ENCODE measurements at places on chromosomes 2 and 18.

DNA sequence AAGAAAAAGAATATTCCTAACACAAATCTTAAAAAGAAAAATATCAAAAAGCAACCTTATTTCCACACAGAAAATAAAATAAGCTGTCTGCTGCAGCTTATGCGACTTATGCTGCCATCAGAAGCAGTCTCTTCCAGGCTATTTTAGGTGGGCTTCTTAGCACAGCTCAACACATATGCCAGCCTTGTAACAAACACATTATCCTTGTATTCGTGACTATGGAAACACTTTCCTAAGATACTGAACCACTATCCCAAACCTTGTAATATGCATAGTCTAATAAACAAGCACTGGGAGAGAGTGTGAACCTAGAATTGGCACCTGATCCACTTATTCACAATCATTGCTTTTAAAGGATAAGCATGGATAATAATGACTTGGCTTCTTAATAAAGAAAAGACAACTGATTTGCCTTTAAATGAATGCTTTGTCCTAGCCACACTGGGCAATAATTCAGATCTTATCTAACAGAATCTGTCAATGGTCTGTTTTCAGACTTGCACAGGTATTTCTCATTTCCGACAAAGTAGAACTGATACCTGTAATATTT is 40.0 kb upstream of the RNU4ATAC start:
- no peak for DNase-seq

DNA sequence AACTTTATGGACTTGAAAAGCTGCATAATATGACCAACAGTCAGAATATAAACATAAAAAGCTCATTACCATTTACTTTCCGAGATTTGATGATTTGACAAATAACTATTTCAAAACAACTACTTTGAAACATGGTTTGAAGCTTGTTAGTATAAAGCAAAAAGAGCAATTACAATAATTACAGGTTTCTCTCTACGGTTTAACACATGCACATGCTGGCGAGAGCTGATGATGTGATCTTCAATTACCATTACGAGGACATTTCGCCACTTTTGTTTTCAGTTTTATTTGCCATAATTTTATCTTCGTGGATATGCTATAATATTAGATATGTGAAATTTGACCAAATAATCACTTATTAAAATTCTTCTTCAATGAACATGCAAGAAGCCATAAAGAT is 270.1 kb downstream of the TCF4 start:
- DNase-seq: no peak

DNA sequence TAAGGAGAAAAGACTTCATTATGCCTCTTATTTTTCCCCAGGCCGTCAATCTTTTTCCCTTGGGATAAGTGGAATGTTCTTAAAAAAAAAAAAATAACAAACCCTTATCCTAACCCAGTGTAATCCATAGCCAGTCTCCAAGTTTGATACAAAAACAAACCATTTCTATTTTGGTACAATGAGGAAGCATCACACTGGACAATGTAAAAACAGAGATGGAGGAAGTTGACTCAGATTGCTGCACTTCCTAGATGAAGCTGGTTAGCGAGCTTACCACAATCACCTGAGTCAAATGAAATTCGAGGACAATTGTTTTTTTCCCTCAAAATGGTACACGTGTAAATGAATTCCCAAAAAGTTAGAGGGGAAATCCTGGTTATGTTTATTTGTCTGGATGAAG is 259.7 kb downstream of the TCF4 start:
- no peak for DNase-seq

DNA sequence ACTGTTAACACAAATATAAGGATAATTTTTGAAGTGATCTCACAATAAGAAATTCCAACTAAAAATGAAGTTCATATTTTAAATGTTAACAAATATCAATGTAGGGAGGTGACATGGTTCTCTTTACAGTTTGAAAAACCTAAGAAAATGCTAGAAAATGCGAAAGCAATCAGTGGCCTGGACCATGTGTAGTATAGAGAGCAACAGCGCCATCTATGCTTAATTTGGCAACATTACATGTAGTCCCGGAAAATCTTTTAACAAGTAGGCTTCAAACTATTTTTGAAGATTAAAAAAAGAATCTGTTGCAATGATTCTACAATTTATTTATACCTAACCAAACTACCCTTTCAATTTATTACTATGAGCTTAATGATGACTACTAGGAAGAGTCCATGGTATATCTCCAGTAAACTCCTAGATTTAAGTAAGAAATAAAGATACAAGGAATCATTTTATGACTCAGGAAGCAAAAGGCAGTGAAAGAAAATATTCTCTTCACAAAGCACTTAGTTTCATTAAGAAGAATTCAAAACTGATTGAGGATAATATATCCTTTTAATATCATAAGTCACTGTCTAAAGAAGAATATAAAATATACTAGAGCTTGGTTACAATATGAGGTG is 33.3 kb downstream of the NDUFA10 start:
- DNase-seq: no peak

- DNase-seq: no peak
Measured at GRCh38 chr2:200762127-200762526, 49.6 kb upstream of the BZW1 start.

All from NCI-H1048 (cell line).